Stimulated activated CD8-positive, alpha-beta memory T cell treated with anti-CD3 and anti-CD28 coated beads, Interleukin-12 subunit alpha, Interleukin-12 subunit beta, amount 100 ng/mL, for 4 hours (primary cell): ENCODE measurements at places on chromosomes 5 and 9.

DNA sequence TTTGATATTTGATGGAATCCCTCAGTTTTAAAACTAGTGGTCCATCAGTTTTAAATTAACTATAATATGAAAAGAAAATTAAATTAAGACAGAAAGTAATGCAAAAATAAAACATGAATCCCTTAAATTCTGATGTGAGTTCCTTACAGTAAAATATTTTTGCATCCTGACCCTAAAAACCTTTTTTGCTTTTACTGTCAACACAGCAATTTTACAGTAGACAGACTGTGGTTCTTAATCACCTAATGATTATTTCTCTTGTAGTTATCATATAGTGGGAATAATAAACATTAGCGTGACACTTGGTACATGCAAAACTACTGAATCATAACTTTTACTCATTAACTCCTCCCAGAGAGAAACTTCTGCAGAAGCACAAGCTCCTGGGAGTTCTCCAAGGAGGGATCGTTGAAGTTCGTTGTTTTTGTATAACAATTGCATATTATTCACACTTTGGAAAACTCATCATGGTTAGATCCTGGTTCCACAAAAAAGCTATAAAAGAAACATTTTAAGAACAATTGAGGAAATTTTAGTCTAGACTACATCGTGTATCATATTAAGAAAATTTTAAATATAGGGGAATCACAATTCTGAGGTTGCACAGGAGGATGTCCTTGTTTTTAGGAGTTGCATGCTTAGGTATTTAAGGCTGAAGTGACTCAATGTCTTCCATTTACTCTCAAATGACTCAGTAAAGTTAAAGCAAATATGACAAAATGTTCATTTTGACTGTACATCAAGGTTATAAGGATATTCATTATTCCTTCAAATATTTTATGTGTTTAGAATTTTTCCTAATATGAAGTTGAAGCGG lies 88.2 kb upstream of the NIPAL4 start:
- no peak for DNase-seq

DNA sequence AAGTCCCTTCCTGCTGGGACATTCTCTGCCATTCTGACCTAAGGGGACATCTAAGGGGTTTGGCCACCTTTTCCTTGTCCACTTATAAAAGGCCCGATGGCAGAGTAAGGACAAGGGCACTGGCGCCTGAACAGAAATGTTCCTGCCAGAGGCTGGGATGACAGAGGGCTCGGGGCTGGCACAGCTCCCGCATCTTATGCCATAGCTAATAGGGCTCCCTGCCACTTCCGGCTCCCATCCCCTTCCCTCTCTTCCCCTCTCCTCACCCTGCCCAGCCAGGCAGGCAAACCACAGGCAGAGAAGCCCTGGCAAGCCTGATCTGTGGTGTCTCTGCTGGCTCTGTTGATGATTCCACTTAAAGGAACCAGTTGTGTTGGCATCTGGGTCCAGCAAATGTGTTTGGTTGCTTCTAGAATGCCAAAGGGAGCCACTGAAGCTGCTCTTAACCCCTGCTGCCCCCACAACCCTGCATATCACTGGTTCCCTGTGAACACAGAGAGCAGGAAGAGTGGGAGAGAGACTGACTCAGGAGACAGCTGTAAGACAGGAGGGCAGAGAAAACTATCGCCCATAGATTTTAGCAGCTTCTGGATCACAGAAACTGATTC lies 18.4 kb upstream of the ADRA1B start:
- DNase-seq, result no peak

DNA sequence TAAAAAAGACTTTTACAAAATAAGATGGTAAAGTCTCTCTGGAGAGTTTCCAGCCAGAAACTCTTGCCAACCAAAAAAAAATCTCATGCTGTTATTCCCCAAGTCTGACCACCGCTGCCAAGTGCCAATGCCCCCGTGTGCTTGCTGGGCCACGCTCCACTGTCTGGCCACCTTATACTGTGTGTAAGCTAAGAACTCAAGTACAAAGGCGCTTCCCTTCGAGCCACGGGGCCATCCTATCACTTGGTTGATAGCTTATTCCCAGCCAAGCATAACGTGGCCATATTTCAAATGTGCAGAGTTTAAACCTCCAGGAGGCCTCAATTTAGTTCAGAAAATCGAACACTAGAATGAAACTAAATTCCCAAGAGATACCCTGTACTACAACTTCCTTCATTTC lies 36.0 kb downstream of the ROR2 start:
- no peak for DNase-seq

- no peak for DNase-seq
Observed at GRCh38 chr9:134993996-134994720, 76.4 kb upstream of the FCN1 start.

- DNase-seq, result no peak
Observed at GRCh38 chr5:72834924-72835323, 18.5 kb downstream of the TNPO1 start.

GRCh38 chr5:91283899-91284298 lies 99.2 kb downstream of the ARRDC3 start:
- no peak for DNase-seq

GRCh38 chr9:71025201-71025600 lies 96.2 kb downstream of the TRPM3 start:
- no peak for DNase-seq

GRCh38 chr9:137592767-137593166 lies 2.5 kb upstream of the ZMYND19 start:
- DNase-seq, result no peak

- no peak for DNase-seq
Observed at GRCh38 chr5:55847837-55848236, 3.3 kb upstream of the IL31RA start.

GRCh38 chr9:120970244-120970643 lies 43.6 kb upstream of the TRAF1 start:
- no peak for DNase-seq

DNA sequence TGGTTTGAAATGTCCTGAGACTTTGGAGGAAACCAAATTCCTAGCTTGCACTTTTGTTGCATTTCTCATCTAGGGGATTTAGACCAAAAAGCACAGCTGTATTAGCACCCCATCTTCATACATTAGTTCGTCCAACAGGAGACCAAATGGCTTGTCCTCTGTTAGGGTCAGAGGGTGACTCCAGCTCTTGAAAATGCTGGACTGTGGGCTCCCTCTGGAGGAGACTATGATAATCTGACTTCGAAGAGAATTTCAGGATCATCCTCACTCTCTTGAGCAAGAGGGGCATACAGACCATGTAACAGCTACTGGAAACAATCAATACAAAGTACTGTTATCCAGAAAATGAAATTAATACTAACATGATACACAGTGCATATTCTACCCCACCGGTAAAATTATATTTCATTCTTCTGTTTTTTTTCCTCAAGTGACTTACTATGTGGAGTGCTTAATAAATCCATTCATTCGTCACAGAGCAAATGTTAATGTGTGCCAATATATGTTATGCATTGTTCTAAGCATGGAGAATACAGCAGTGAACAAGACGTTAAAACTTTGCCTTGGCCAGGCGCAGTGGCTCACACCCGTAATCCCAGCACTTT lies 63.7 kb upstream of the PPP2CA start:
- no peak for DNase-seq

DNA sequence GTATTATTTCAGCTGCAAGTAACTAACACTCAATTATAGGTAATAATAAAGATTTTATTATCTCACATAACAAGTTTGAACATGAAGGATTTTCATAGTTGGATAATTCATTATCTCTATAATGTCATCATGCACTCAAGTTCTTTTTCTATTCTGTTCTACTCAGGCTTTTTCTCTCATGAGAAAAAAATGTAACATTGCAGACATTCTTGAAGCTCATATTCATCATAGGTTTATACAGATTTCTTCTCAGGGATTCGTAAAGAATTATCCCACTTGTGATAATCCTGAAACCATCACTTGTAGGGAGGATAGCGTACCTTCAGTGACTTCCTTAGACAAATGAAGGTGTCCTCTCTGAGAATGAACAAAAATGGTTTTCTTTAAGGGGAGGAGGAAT lies 150.3 kb downstream of the XRCC4 start:
- DNase-seq, result no peak

DNA sequence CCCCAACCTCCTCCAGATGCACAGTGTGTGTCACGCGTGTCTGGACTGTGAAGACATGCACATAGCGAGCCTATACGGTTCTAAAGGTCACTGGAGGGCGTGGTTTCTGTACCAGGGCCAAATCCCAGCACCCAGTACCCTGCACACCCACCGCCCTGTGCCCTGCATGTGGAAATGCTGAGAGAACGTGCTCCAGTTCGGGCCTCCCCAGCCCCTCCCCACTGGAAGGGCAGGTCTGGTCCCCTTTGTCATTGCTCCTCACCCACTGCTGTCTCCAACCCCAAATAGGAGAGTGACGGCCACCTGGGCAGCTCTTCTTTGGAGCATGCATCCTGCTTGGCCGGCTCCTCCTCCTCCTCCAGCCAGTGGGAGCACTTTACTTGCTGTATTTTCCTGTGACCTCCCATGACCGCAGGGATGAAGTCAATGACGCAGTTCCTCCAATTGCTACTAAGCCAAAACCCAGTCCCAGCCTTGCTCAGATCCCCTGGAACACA lies 116.7 kb downstream of the WNK2 start:
- DNase-seq, result no peak

- no peak for DNase-seq
Observed at GRCh38 chr9:34771007-34771406, 61.1 kb upstream of the CCL21 start.
